ENCODE measurements at places on chromosomes 2 and 18.

DNA sequence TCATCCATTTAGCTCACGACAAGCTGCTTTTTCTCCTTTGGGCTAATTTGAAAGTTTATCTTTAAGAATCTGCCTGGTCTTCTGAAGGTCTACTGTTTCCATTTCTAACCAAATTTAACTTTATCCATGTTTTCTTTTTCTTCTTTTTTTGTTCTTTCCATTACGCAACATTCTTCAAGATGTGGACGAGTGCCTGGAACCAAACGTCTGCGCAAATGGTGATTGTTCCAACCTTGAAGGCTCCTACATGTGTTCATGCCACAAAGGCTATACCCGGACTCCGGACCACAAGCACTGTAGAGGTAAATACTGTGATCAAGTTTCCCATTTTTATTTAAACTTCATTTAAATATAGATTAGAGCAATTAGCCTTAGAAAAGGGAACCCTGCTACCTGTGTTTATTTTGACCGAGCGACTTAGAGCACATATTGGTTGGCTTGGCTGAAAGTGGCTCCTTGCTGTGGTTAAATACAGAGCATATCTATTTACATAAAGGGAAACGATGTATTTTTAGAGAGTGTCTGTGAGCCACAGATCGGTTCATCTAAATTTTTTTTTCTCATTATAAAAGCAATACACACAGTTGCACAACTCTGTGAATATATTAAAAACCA is 183.4 kb upstream of the RASGRP3 start:
- no peak for DNase-seq

- no peak for DNase-seq
These were observed 151.6 kb downstream of the DTNB start for GRCh38 chr2:25521665-25522387.

DNA sequence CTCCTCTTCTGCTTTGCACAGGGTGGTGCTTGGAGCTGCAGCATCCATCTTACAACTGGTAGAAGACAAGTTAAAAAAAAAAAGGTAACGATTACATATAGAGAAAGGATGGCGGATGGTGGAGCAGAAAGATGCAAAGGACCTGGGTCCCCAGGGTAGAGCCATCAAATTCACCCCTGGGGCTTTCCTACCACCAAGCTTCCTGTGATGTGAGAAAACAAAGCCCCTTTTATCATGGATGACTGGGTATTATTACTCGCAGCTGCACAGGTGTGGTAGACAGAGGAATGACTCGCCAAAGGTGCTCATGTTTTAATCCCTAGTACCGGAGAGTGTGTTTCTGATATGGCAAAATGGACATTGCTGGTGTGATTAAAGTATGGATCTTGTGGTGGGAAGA is 1.3 kb upstream of the ACOXL start:
- DNase-seq = no peak

DNA sequence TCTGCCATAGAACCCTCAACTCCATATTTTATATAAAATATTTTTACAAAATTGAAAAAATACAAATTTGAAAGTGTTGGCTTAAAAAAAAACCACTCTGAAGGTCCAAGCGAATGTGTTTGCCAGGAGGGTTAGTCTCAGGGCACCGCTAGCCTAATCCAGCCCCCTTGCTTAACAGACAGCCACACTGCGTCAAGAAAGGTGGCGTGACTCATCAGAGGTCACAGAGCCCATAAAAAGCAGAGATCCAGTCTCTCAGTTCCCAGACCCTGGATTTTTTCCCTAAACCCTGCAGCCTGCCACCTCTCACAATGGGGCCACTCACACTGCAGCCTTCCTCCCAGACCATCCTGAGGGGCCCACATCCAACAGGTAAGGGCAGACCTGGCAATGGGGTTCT is 3.9 kb upstream of the TNS1 start:
- no peak for DNase-seq

GRCh38 chr2:136049991-136050920 is 64.8 kb upstream of the DARS1 start:
- no peak for DNase-seq

DNA sequence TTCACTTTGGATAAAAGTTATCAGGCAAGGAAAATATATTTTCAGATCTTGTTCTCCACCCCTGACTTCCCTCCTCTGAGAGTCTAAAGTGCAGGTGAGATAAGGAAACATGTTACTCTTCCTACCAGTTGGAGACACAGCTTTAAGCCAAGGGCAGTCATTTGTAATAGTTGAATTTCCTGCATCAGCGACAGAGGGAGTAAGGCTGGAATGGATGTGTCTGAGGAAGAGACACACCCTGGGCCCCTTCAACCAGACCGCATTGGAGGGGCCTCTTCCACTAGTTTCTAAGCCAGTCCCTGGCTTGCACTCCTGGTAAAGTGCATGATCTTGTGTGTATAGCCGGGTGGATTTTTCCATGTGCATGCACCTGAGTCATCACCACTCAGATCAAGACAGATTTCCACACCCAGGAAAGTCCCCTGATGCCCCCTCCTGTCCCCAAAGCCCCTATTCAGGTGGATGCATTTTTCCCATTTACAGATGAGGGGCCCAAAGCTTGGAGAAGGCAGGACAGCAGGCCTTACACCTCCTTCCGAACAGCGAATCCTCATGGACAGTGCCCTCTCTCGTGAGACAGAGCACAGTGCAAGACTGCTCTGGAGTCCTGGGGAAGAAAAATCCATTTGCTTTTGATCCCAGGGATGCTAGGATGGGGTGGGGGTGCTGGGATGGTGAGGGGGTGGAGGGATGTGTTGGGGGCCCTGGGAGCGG is 66.7 kb upstream of the SH3RF3 start:
- DNase-seq = no peak

- DNase-seq = no peak
These were observed 59.5 kb downstream of the E2F6 start for GRCh38 chr2:11406267-11406957.

DNA sequence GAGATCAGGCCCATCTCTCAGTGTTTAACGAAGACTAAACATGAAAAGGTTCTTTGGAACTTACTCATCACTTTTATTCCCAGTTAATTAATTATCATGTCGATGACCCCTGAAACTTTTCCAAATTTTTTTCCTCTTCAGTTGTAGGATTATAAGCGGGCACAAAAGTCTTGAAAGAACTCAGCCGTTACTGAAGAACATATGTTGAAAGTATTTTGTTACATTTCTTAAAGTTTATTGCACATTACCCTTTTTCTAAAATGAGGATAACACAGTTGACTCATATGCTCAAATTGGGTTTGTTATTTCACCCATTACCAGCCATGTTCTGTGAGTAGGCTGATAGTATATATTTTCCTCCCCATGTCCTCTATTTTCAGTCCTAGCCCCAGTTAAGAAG is 75.9 kb upstream of the COL3A1 start:
- DNase-seq = no peak

GRCh38 chr2:72605836-72606442 is 219.9 kb downstream of the EXOC6B start:
- DNase-seq = no peak

GRCh38 chr2:174224125-174224524 is 24.2 kb downstream of the OLA1 start:
- no peak for DNase-seq

DNA sequence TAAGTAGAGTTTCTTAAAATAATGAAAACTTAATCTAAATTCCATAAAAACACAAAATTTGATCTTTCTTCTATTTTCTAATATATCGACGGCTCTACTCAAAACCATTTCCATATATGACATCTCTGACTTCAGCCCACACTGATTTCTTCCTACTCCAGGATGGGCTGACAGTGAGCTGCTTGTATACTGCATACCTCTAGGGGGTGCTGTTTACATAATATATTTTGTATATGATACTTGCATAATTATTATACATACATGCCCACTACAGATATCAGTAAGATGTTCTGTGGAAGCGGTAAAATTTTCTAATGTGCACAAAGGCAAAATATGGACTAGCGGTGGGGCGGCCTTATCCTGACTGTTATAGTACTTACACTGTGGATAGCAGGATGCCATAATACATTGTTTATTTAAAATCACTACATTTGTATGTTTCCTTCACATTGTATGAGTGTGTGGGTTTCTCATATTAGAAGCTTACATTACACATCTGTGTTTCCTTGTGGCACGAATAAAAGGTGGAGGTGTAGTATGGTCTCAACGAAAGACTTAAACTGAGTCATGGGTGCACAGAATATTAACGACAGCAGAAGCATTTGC is 66.1 kb upstream of the NXPH2 start:
- DNase-seq = no peak

Data from activated CD8-positive, alpha-beta memory T cell treated with anti-CD3 and anti-CD28 coated beads for 1 hour (primary cell).